ENCODE measurements at places on chromosomes 11 and 22.

GRCh38 chr11:35324981-35325380 lies 94.4 kb downstream of the SLC1A2 start:
- no peak for DNase-seq

DNA sequence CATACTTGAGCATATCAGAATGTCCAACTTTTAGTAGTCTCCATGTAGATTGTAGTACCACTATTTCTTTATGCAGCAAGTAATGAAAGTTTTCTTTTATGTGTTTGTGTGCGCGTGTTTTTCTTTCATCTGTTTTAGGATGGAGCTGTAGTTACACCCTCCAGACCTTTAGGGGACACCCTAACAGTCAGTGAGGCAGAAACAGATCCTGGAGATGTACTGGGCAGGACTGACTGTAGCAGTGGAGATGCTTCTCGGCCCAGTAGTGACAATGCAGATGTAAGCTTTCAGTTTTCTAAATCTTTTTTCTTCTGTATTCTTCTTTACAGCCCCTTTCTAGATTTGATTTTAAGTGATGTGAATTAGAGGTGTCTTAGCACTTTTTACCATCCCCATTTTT lies 79.9 kb upstream of the GRIK4 start:
- no peak for DNase-seq

- no peak for DNase-seq
Observed at GRCh38 chr11:121157756-121158155, 56.7 kb downstream of the TECTA start.

- peak; percentile 8 for DNase-seq
Observed at GRCh38 chr11:15493921-15494620, 379.3 kb downstream of the INSC start.

GRCh38 chr11:72706579-72706978 lies 32.4 kb upstream of the PDE2A start:
- DNase-seq, result no peak

GRCh38 chr11:44840521-44841251 lies 110.0 kb downstream of the TP53I11 start:
- DNase-seq, result no peak

- DNase-seq, result no peak
Observed at GRCh38 chr11:69771466-69771865, 3.7 kb downstream of the FGF4 start.

- no peak for DNase-seq
Observed at GRCh38 chr11:67054836-67055523, 1.7 kb upstream of the RHOD start.

DNA sequence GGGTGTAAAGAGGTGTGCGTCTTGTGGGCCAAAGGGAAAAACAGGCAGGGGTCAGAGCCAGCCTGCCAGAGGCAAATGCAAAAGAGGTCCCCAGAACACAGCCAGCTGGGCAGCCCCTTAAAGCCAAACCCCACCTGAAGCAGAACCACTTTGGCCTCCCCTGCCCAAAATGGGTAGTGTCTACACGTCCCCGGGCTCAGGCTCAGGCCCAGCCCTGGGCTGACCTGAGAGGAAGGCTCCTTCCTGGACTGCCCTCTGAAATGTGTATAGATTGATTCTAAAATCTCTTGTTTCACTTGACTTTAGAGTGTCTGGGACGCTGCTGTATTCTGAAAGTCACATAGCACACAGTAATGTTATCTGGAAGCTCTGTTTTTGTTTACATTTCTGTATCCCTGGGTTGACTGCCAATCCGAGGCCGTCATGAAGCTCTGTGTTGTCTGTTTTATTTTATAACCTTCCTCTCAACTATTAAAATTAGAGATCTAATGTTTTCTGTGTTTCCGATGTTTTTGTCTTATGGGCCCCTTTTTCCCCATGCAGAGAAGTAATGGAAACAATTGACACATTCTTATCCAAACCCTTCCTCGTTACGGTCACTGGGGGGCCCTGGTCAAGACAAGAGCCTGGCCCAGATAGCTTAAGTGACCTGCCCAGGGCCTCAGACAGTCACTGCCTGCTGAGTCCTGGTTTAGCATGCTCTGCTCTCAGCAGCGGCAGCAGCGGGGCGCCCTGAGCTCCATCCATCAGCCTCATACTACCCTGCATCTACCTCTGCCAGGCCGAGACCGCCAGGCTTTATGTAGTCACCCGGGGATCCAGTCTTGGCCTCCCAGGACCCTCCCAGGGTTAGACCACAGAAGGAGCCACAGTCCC lies 10.1 kb downstream of the OVOL1 start:
- DNase-seq, result no peak

GRCh38 chr11:126597041-126597440 lies 241.6 kb downstream of the ST3GAL4 start:
- no peak for DNase-seq

GRCh38 chr11:61773356-61773755 lies 19.0 kb downstream of the TMEM258 start:
- DNase-seq, result no peak

DNA sequence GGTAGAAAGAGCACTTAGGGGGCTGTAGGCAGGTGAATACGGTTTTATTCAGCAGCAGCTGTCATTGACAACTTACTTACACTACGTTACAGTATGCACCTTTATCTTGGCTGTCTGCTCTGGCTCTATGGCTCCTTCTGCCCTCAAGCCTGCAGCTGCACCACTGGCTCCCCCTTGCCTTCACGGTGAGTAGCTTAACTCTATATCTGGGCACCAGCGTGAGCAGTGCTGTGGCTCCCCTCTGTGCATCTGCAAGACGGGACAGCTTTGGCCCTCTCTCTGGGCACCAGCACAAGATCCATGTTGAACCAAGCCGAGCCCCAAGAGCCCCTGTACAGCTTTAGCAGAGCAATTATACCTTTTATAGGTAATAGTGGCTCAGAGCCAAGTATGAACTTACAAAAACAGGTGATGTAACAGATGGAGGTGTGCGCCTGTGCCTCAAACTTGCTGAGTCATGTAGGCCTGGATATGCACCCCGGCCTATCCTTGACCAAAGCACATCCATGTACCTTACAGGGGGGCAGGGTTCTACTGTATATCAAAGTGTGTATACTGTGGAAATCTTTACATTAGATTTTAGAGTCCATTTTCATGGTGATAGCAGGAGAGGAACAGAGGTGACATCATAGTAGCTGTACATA lies 96.9 kb upstream of the CTSC start:
- DNase-seq, result no peak

DNA sequence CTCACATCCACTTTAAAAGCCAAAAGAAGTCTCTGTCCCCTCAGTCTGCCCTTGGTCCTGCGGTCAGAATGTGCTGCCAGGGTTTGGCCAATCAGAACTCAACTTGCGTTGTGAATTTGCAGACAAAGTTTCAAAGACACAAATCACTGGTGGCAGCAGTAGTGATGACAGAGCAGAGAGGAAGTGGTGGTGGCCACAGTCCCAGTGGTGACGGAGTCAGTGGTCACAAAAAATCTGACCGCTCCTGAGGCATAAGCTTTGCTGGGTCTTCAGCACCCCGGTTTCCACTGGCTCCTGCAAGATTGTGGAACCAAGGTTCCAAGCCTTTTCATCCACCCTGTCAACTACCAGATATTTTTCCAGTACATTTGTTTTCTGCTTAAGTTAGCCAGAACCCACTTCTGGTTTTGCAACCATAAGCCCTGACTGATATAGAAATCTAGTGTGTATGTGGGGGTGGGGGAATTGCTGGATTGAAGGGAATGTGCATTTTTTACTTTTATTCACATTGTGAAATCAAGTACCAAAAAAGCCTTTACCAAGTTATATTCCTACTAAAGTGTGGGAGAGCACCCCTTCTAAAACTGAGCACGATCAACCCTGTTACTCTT lies 112.3 kb downstream of the TMPRSS5 start:
- DNase-seq, result no peak

GRCh38 chr11:59267736-59268475 lies 55.2 kb upstream of the MPEG1 start:
- no peak for DNase-seq

GRCh38 chr22:37485395-37486223 lies 575 bp downstream of the MFNG start:
- DNase-seq, result no peak

DNA sequence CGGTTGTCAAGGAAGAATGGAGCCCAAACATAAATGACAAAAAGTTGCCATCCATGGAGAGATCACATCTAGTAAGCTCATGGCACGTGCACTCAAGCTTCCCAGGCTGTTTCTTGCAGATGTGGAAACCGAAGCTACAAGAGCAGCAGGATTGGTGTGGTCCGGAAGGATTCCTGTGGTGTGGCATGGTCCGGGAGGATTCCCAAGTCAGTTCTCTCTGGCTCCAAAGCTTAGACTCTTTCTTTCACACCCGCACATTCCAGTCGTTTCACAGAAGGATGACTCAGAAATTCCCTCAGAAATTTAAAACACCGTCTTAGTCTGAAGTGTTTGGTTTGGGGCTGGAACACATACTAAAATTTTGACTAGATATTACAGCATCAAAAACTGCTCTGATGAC lies 78.0 kb upstream of the DRD2 start:
- no peak for DNase-seq

DNA sequence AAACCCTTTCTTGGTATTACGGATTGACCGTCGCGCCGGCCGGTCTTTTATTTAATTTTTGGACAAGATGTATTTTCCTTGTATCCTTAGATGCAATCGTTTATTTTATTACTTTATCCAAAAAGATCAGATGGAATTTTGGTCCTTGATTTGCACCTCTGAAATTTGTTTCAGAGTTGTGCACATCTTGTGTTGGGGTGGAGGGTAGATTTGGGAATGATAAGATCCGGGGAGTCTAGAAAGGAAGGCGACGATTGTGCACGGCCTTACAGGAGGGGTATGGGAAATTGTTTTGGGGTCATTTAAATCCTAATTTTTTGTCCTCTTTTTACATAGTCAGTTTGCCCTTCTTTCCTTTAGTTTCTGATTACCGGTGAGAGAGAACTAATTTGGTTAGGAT lies 1.4 kb downstream of the KDM2A start:
- no peak for DNase-seq
